Myocyte (in vitro differentiated cells): ENCODE measurements at places on chromosomes 12 and 14.

DNA sequence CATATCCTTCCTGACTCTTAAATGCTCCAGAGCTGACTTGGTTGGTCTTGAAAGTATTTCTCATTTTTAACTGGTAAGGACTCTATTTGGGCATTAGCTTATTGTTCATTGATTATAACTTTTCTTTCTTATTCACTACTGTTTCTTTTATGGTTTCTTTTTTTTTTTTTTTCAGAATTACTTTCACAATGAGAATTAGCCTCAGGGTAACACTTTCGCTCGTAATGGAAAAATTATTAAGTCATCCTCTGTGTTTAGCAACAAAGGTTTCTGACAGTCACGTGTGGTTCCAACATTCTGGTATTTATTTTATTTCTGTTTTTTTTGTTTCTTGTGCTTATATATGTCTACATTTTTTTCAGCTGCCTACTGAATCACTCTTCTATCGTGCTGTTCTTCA, 80.0 kb downstream of the METTL25 start:
- no peak for DNase-seq

- no peak for DNase-seq
Observed at GRCh38 chr14:57761800-57762199, 104.1 kb downstream of the SLC35F4 start.

DNA sequence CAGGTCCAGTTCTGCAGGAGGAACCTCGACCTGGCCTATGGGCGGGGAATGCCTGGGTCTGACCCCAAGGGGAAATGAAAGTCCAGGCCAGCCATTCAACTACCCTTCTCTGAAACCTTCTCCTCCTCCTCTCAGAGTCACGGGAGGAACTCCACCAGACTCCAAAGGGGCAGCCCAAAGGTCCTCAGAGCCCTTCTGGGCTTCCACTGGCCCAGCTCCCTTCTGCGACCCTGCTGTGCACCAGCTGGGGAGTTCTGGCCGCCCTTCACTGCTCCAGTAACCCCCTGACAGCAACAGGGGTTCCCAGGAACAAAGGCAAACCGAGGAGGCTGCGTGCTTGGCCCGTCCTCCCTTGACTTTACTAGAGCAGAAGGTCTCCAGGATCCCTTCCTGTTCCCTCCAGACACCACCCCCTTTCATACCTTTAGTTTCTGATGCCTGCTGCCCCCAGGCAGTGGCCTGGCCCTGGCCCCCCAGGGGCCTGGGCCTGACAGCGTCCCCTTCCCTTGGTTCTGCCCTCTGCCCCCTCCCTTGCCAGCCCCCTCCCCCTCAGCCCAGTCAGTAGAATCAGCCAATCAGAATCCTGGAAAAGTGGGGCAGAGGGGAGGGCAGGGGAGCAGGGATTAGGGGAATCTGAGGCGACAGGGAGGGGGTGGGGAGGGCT, 850 bp upstream of the ZNF385A start:
- no peak for DNase-seq

GRCh38 chr12:20572451-20572850, 122.7 kb upstream of the SLCO1C1 start:
- DNase-seq: no peak

- DNase-seq: no peak
Observed at GRCh38 chr14:103319422-103319821, 14.6 kb upstream of the EIF5 start.

DNA sequence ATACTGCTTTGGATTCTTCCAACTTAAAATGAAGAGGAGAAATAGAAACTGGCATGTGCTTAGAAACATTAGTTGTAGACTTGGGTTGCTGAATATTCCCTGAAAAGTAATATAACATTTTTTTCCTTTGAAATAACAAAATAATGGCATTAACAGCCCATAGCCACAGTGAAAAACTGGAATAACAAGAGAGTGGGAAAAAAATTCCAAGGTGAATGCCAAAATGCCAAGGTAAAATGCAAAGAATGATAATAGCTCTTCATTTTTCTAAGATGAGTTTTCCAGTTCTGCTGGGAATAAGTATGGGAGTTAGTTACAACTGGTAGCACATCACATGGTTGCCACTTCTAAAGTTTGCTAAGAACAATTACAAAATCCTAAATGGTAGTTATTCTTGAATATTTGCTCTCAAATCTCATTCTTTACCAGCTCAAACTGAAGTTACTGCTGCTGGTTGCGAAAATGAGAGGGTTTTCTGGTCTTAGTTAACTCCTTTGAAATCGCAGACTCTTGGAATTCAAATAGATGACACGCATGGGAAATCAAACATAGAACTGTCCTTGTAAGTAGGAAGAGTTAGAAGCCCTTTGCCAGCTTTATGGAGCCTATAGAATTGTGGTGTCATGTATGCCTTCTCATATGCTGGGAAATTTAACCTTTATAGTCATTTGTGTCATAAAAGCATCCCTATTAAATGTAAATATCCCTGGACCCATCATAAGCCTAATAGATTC, 165.0 kb upstream of the DCN start:
- DNase-seq: no peak

DNA sequence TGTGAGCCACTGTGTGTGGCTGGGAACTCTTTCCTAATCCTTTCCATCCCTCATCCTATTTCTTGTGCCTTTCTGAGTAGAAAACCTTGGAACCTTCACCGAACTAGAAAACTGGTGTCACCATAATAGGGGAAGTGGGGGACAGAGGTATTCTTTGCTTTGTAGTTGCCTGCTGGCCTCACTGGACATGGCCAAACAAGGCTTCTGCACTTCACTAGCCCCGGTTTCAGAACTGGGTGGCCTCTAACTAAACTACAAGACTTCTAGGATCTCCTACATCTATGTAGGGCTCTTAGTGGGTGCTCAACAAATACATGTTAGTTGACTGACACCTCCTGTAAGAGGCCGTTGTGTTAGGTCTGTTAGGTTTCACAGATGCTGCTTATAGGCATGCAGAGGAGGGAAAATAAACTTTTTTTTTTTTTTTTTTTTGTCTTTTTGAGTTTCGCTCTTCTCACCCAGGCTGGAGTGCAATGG, 597 bp upstream of the CIROP start:
- no peak for DNase-seq

GRCh38 chr12:31324845-31325523, 966 bp downstream of the SINHCAF start:
- peak; percentile 59 for DNase-seq

- DNase-seq: no peak
Observed at GRCh38 chr14:61526405-61527312, 168.7 kb upstream of the HIF1A start.

DNA sequence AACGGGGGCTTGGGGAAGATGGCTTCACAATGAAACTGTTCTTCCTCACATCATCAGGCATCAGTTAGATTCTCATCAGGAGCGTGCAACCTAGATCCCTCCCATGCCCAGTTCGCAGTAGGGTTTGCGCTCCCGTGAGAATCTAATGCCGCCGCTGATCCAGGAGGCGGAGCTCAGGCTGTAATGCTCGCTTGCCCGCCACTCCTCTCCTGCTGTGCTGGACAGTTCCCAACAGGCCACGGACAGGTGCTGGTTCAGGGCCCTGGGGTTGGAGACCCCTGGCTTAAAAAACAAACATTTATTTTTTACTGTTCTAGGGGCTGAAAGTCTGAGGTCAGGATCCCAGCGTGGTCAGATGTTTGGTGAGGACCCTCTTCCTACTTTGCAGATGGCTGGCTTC, 180.5 kb downstream of the FBXL14 start:
- no peak for DNase-seq

DNA sequence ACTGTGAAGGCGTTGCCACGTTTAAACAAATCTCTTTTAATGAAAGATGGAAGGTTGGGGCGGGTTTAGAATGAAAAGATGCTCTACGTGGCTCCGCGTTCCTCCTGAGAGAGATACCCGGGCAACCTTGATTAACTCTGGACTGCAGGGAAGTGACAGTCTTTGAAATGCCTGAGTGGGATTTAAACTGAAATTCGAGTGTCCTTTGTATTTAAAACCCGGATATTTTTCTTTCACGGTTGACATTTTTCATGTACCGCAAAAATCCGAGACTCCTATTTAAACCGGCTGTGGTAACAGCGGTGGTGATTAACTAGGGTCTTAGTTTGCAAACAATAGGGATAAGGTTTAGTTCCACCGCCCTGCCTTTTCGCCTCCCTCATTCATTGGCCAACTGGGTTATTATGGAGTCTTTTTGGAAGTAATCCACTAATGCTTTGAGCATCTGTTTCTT, 707 bp downstream of the G2E3 start:
- peak; percentile 53 for DNase-seq

GRCh38 chr14:91315844-91316267, 71.4 kb upstream of the GPR68 start:
- DNase-seq: no peak

GRCh38 chr14:71339650-71340415, 432.6 kb downstream of the PCNX1 start:
- DNase-seq: no peak

- no peak for DNase-seq
Observed at GRCh38 chr14:102699416-102700110, 77.7 kb upstream of the TRAF3 start.

- no peak for DNase-seq
Observed at GRCh38 chr12:20508359-20508758, 140.0 kb downstream of the PDE3A start.

- no peak for DNase-seq
Observed at GRCh38 chr12:62207248-62207647, 53.0 kb upstream of the USP15 start.

DNA sequence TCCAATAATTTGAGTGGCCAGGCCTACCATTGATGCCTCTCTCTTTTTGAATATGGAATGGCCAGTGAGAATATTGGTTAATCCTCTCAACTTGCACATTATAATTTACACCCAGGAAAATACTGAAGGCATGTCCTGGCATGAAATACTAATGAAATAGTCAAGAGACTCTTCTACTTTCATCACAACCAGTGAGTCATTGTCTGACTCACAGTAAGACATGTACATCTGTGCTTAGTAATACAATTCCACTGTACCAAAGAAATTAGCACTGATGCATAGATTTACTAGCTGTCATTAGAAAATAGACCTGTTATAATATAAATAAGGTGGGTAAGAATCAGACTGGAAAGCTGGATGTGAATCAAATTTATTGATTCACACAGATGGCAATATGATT, 31.6 kb downstream of the KCNC2 start:
- peak; percentile 73 for DNase-seq

GRCh38 chr12:54042970-54043853, 10.4 kb downstream of the HOXC5 start:
- DNase-seq: peak; percentile 82

DNA sequence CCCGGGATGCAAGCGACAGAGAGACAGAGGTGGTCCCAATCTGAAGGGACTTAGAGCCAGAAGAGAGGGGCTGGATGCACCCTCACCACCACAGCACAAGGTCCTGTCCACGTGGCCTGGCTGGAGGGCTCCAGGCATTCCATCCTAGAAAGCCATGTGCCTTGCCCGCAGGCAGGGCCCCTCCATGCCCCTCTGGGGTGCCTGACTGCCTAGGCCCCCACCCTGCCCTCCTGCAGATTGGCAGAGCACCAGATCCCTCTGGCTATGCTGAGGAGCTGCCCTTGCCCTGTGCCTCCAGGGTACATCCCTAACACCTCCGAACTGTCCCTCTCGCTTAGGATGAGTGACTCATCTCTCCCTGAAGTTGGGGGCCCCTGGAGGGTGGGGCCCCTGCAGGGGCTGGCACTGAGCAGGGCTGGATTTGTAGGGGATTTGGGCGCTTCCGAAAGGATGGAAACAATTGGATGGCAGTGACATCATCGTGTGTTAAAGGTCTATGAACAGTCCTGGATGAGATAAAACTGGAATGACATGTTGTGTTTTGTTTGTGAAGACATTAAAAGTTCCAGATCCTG, 50.9 kb downstream of the CHGA start:
- DNase-seq: no peak

DNA sequence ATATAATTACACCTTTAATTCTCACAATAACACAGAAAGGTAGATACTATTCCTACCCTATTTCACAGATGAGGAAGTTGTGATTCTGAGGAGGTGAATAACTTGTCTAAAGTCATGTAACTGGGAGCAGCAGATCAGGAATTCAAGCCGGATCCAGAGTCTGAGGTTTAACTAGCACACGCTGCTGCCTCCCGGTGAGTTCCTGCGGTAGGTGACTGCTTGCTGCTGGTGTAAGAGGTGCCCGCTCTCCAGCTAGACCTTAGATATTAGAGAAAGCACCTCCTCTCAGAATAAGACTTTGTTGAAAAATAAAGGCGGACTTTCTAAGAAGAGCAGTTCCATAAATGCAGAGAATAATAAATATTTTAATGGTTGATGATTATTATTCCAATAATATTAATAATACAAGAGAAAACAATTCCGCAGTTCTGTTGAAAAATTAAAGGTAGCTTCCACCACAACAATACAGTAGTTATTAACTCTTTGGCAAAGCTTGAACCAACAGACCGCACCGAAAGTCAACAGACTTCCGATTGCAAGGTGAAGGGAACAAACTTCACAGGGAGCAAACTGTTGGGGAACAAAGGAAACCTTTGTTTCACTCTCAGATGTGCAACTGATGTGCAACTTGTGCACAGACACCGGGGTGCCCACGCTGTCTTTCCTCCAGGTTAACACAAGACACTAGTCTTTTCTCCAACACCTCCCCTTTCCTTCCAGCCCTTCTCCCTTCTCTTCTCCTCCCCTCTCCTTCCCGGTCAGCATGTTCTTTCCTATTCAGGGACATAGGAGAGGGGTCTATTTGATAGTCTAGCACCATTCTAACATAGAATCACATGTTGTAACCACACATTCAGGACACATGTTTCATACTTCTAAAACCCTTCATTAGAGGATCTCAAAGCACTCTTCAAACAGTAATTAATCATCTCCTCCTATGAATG, 73.2 kb upstream of the EGLN3 start:
- DNase-seq: no peak

- DNase-seq: no peak
Observed at GRCh38 chr12:124025661-124026060, 52.6 kb downstream of the ZNF664 start.

- no peak for DNase-seq
Observed at GRCh38 chr14:34782031-34782430, 67.6 kb upstream of the CFL2 start.

DNA sequence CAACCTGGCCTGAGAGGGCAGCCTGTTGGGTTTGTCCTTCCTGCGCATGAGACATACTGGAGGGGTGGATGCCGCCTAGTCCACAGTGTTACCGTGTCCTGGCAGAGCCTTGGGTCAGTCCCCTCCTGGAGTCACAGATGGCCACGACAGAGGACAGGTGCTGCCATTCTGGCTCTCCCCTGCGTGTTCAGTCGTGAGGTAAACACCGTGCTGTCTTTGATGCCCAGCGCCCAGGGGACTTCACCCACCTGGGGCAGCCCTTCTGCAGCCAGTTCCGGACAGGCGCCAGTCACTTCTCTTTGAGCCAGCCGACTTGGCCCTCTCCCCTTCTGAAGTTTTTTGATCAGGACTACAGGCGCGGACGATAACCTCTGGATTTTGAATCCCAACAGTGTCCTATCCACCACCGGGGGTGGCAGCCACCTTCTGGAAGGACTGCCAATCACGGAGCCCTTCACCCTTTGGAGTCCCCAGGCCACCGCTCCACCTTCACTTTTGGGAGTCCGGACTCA, 933.0 kb downstream of the DIO2 start:
- peak; percentile 3 for DNase-seq

GRCh38 chr14:95434121-95434520, 82.3 kb downstream of the SYNE3 start:
- DNase-seq: no peak

GRCh38 chr14:75279153-75279762, 630 bp downstream of the FOS start:
- DNase-seq: peak; percentile 59
